Right ventricle myocardium superior (tissue), 1 donor: ENCODE measurements at places on chromosomes 1 and 21.

DNA sequence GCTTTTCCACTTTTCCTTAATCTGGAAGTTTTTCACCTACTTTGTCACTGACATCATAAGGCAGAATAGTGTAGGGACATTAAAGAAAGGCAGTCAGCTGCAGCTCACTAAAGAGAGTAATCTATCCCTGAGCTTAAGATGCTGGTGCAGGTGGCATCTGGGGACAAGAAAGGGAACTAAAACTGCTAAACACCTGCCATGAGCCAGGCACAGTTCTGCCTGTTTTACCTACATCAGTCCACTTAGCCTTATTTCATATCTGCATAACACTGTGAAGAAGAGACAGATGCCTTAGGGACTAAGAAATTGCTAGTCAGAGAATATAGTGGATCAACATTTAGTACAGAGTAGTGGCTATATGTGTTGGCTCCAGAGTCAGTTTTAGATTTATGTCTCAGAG is 88.1 kb downstream of the GPATCH2 start:
- no peak for DNase-seq

GRCh38 chr1:99456536-99456935 is 189.4 kb upstream of the PALMD start:
- DNase-seq = no peak

DNA sequence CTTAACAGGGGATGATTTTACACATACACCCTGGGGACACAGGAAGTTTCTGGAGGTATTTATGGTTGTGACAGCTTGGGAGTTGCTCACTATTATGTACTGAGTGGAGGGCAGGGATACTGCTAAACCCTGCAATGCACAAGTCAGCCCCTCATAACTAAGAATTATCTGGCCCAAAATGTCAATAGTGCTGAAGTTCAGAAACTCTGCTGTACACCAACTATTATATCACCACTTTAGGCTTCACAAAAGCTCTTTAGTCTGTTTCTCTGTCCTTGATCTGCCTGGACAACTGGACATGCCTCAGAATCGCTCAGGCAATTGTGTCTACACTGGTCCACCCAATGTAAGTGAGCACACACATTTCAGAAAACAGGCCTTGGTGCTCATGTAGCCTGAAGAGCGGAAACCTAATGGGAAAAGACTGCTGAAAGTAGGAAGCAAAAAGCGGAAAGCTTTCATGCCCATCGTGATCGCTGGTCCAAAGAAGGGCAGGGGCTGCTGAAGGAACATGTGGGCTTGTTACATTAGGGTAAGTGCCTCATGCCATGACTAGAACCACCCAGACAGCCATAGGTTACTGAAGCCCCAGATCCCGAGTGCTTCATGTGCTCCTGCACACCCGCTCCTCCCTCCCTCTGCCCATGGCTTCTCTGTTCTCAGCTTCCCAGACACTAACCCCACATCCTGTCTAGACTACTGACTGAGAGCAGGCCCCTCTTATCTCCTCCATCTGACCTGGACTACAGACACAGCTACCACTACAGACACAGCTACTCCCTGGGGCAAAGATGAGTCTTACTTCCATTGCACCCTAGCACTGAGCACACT is 73.5 kb downstream of the LRIG2 start:
- DNase-seq = no peak

DNA sequence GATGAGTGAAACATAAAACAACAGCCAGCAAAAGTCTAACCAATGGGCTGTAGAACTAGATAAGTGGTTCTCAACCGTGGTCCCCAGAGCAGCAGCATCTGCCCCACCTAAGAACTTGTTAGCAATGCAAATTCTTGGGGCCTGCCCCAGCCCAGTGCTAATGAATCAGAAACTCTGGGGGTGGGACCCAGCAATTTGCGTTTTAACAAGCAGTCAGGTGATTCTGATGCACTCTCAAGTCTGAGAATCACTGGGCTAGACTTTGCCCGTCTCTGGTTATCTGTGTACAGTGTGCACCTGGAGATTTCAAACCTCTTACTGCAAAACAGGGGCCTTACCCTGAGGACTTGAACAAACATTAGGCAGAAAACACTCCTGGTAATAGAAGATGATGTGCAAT is 66.5 kb downstream of the PLXNA2 start:
- DNase-seq = no peak

DNA sequence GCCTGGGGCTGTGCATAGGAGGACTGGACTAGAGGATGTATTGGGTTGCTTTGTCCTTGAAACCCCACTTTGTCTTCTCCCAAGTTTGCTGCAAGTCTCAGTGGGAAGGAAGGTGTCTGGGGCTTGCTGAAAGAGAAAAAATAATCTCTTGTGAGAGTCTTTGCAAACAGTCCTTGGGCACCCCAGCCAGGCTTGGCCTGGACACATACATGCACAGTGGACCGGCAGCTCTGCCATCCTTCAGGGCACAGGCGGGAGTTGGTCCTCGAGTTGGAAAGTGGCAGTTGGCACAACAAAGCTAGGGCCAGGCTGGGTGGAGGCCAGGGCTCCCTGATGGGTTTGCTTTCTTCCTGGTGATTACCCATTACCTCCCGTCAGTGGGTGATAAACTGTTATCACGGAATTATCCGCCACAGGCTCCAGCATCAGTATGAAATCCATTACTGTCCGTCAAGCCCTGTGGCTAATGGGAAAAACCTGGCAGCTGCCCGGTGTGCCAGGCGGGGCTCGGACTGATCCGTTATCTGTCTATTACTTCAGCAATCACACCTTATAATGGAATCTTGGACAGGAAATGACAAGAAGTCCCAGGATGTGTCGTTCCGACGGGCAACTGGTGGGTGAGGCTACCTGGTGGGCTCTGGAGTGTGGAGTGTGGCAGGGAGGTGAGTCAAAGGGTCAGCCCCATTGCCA is 265.7 kb downstream of the GRIK3 start:
- no peak for DNase-seq

GRCh38 chr1:216422821-216423520 is at the start of gene USH2A:
Gene USH2A, minus strand, starts transcription at chr1:216423448. Its CDS starts 1,112 bp downstream, at chr1:216422336.
- DNase-seq = no peak

DNA sequence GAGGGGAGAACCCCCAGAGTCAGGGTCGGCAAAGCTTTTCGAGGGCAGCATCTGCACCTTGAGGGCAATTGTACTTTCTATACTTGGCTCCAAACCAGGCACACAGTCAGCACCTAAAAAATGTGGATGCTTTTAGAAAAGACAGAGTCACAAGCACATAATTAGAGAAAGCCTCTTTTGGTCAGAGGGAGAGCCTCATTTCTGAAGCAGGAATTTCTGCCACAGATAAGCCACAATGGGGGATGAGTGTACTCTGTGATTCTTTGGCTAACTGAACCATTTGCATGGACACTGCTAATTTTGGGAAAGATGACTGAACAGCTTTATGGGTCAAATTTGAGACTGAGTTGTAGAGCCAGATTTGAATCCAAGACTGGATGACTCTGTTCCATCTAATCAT is 635.7 kb downstream of the KIF26B start:
- DNase-seq = no peak
